ENCODE measurements at places on chromosomes 5 and 9.

- DNase-seq, result no peak
These were observed 8.7 kb downstream of the APTX start for GRCh38 chr9:32992595-32993238.

DNA sequence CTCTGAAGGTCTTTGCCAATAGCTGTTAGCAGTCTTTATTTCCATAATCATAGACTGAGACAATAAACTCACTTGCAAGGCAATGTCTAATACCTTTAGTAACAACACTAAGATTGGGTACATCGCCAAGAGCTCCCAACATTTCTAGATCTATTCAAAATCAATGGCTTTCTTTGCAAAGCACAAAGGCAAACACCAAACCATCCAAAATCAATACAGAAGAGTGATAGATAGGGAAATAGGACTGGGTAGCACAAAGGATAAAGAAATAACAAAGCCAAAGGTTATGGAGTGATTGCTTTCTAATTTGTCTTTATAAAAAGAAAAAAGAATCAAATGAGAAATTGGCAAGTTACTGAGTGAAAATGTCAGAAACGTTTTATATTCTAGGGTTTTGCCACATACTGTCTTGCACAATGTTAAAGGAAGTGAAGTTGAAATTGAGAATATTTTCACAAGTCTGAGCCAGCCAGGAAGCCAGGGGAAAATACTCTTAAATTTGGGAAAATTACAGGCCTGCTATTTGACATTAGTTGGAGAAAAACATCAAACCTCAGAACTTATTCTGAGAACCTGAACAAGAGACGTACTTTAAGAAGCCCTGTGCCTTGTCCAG is 53.3 kb upstream of the LHFPL2 start:
- DNase-seq, result no peak

DNA sequence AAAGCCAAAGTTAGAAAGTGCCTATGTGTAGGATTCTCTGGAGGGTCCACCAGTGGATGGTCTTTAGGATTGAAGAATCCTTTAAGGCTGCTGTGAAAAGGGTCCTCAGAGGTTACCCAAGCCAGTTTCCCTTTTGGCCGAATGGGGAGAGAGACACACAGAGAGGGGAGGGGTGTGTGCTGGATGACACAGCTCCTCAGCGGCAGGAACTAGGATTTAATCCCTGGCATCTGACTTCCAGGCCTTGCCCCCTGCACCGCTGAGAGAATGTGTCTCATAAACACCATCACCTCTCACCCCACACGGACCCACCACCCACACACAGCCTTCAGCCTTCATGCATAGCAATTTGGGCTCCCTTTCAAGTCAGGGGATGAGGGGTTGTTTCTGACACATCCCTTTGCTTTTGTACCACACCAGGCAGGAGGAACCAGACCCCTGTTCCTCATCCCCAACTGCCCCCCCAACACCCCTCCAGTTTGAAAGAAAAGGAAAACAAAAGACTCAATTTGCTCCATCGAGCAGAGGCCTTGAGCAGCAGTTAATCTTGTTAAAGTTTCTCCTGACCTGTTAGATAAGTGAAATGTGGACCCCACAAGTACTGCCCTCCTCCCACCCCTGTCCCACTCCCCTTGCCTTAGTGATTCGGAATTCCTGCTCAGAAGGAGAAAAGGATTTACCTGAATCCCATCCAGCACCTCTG is 4.0 kb downstream of the PAPPA start:
- no peak for DNase-seq

GRCh38 chr9:22067196-22067595 is 58.1 kb upstream of the CDKN2B start:
- no peak for DNase-seq

GRCh38 chr5:43663916-43664315 is 60.9 kb downstream of the NNT start:
- no peak for DNase-seq

DNA sequence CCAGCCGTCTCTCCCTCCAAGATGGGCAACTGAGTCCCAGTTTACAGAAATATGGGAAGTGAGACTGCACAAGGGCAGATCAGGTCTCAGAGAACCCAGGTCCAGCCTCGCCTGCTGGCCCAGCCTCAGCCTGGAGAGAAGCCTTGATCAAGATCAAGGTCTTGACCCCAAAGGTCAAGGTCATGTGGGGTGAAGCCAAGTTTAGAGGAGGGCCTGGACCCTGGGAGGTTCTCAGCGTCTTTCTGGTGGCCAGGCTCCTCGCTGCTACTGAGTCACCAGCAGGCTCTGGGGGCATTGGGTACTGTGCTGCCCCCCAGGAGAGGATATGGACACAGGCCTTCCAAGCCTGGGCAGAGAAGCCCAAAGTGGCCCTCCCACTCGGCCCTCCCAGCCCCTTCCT is 8.8 kb downstream of the IPPK start:
- no peak for DNase-seq

- DNase-seq, result no peak
These were observed 48.8 kb downstream of the POC5 start for GRCh38 chr5:75668445-75668844.

DNA sequence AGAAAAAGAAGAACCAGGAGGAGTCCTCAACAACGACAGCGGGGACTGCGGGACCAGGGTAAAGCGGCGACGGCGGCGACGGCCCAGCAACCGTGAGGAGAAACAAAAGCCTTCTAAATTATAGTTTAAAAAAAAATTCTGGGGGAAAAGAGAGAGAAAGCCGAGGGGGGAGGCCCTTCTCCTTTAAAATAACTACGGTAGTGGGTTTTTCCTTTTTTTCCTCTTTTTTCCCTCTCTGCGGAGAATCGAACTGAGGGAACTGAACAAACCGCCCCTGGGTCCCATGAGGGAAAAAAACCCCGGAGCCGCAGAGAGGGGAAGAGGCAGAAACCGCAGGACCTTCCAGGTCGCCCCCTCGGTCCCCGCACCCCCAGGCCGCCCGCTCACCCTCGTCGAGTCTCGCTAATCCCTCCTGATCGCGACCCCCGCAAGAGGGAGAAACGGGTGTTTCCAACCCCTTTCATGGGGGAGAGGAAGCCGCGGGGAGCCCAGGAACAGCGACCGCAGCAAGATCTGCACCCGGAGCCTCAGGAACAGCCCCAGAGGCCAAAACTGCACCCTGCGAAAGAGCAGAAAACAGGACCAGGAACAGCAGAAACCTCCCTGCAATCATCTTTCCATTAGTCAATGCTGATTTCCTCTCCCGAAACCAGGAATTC is 453 bp downstream of the CPEB4 start:
- no peak for DNase-seq
